ENCODE measurements at places on chromosomes 3 and 15.

DNA sequence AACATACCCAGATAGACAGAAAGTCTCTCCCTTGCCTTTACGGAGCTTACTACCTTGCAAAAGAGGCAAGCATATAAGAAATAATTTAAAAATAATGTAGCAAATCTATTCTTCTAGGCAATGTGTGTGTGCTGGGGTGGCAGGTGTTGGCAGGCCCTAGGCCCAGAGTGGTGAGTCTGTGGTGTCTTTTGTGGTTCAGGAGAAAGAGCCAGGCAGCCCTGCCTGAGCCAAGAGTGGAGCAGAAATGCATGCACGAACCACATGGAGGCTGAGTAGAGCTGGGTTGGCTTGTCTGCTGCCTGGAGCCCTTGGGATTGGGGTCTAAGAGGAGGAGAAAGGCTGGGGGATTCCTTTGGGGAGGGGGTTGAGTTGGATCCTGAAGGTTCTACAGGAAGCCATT is 70.2 kb upstream of the MYZAP start:
- no peak for ATAC-seq

GRCh38 chr3:181966393-181966792 is 254.7 kb downstream of the SOX2 start:
- no peak for ATAC-seq

- ATAC-seq, result no peak
These were observed 64.9 kb upstream of the LIMD1 start for GRCh38 chr3:45529697-45530096.

- ATAC-seq, result no peak
These were observed 783.6 kb downstream of the PDCD6IP start for GRCh38 chr3:34582055-34582454.

All from gastroesophageal sphincter (tissue), 4 donors.